Right lobe of liver (tissue), 6 donors: ENCODE measurements at places on chromosomes 16 and 17. TPM values are rescaled to one million over a fixed set of nuclear protein-coding genes. Genes with fewer than 3 reads are reported as not detected.

Gene TBX21
- total RNA-seq: not detected

Gene LGALS9C
- total RNA-seq: 0.39 TPM

Gene PARD6A
- 3.1 TPM for total RNA-seq

Gene RPUSD1
- 16.2 TPM for total RNA-seq

Gene KRTAP4-3
- not detected for total RNA-seq

Gene SPN
- 3.3 TPM for total RNA-seq

Gene TOP2A
- 7.1 TPM for total RNA-seq

Gene RPRML
- total RNA-seq: not detected

Gene CLEC18A
- not detected for total RNA-seq

Gene KIFC3
- total RNA-seq: 50.5 TPM
